Endodermal cell (in vitro differentiated cells): ENCODE measurements at places on chromosomes 13 and 19.

GRCh38 chr19:27773318-27774094, 1439.4 kb downstream of the UQCRFS1 start:
- peak; percentile 23 for DNase-seq

- no peak for DNase-seq
These were observed 17.8 kb upstream of the LATS2 start for GRCh38 chr13:21079221-21079620.

GRCh38 chr13:42834946-42835345, 53.6 kb downstream of the FAM216B start:
- DNase-seq = no peak

GRCh38 chr13:99388334-99388923, 81.2 kb upstream of the GPR183 start:
- peak; percentile 38 for DNase-seq

DNA sequence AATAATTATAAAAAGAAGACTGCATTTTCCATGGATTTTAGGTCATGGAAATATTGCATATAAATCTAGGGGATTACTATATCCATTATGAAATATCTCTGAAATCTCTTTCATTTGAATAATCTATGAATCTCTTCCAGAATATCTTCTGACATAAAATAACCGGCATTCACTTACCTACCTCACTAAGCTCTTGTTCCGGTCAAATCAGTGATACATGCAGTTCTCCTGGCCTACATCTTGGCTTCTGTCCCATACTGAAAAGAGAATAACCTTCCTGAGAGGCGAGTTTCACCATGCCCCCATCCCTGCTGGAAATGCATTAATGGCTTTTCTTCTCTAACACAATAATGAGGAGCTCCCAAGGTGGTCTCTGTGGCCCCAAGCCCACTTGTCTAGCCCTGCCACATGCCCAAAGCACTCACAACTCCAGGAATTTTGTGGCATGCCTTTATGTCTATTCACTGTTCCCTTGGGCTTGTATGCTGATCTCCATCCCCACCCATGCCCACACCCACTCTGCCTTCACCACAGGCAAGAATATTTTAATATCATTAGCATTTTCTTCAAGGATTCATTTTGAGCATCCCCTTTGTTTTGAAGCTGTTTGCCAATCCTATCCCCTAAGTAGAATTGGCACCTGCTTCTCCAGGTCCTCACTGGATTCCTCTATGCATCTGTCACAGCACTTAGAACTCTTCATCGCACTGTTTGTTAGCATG, 401.6 kb downstream of the COG6 start:
- DNase-seq = no peak

DNA sequence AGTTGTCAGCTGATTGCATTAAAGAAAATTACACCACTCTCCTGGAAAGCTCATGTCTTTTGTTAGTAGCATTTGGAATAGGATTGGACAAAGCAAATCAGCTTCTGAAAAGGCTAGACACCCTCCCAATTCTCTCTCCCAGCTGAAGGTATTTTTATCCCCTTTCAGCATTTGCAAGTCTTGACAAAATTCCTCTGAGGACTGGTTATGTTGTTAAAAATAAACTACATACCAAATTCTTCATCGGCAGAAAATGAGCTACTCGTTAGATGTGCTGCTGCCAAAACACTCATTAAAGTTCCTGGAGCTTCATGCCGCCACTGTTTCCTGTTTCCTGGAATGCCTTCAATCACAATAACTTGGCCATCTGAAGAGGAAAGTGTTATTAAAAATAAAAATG, 37.1 kb downstream of the UTP14C start:
- no peak for DNase-seq

DNA sequence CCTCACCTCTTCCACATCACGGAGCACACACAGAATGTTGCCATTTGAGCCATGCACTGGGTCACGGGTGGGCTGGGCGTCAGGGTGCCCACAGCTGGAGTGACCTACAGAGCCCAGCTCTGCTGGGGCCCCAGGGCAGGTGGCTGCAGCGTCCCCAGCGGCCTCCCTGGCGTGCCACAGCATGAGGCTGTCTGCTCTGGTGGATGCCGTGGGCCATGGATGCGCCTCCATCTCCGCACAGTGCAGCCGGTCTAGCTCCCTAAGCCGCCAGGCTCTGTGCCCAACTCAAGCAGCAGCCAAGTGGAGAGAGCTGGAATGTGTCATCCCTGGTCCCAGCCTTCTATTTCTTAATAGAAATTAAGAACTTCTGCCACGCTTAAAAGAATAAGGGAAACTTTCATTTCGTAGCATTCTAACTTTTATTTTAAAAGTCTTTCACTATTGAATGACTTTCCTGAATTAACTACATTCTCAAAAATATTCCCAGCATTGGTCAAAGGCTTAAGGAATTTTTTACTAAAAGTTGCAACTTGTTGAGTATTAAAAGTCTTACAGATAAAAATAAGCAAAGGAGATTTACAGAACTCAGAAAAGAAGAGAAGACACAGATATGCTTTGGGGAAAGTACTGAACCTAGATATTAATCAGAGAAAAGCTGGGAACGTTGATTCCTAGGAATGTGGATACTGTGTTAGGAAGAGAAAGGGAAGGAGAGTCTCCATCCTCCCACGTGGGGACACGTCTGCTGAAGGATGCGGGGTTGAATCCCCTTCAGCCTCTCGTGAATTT, 59.3 kb downstream of the ATP11A start:
- no peak for DNase-seq

GRCh38 chr13:24038841-24039330, 121.6 kb upstream of the SPATA13 start:
- no peak for DNase-seq

GRCh38 chr13:34004676-34005075, 186.7 kb downstream of the RFC3 start:
- DNase-seq = no peak

DNA sequence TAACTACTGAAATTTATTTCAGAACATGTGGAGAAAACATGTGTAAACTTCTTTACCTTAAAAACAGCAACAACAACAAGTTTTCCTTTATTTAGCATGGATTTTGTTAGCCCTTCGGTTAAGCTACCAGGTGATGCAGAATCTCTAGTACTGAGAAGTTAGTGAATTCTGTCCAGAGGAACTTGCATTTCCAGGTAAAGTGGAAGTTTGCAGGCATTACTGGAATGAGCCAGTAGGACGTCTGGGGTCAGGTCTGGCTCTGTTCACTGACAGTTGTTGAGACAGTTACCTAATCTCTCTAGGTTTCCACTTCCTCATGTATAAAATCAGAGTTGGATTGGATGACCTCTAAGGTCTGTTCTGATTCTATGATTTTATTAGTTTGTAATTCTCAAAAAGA, 244.3 kb downstream of the OLFM4 start:
- DNase-seq = no peak

GRCh38 chr13:26589754-26590153, 32.3 kb downstream of the WASF3 start:
- no peak for DNase-seq

DNA sequence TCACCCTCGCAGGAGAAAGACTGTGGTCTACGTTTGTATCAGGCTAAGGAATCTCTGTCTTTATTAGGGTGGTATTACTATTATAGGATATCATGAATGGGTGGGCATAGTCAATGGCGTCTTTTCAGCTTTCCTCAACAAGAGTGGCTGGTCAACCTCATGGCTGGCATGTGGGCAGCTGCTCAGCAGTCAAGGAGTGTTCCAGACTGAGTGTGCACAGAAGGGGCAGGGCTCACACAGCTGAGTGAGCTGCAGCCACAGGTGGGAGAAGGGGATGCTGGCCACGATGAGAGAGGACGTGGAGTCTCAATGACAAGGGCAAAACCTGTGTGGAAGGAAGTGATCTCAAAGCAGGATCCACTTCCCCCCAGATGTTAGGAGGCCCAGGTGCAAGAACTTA, 54.7 kb downstream of the SLC7A1 start:
- no peak for DNase-seq

DNA sequence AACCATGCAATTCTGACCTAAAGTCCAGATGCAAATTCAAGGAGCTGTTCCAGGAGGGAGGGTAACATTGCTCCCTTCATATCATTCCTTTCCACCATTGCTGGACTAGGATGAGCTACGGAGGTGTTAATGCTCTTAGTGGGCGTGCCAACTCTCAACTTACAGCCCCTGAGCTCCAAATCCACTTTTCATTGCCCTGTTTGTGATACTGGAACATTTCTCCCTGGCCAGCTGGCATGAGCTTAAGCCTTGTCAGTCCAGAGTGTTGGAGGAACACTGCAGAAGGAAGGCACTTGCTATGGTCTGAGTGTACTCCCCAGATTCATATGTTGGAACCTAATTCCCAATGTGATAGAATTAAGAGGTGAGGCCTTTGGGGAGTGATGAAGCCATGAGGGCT, 70.4 kb upstream of the FARP1 start:
- no peak for DNase-seq

DNA sequence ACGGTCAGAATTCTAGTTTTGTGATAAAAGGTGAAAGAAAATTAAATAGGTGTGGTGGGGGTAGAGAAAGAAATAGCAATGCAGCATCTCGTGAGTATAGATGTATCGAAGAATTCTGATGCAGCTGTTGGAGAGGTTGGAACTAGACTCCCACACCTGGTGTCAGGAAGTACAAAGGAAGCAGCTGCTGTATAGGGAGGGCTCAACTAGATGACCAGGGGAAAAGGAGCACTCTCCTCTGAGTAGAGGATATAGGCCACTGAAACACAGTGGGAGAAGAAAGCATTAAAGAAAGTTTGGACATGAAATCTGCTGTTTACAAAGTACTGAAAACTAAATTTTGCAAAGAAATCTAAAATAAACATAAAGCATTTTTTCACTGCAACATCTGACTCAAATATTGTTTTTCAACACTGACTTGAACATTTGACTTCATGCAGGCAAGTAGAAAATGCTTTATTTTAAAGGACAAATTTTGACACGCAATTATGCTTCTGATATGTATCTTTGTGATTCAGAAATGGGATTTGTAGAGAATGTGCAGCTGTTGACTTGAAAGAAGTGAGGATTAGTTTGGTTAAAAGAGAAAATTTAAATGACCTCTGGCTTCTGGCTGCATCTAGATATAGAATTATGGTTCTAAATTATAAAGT, 82.2 kb downstream of the MIPEP start:
- no peak for DNase-seq

- no peak for DNase-seq
These were observed 96.2 kb upstream of the SERP2 start for GRCh38 chr13:44277459-44277858.

- no peak for DNase-seq
These were observed 10.6 kb downstream of the ERVV-2 start for GRCh38 chr19:53055117-53055516.

GRCh38 chr19:3083964-3084363, 10.2 kb upstream of the GNA11 start:
- no peak for DNase-seq

DNA sequence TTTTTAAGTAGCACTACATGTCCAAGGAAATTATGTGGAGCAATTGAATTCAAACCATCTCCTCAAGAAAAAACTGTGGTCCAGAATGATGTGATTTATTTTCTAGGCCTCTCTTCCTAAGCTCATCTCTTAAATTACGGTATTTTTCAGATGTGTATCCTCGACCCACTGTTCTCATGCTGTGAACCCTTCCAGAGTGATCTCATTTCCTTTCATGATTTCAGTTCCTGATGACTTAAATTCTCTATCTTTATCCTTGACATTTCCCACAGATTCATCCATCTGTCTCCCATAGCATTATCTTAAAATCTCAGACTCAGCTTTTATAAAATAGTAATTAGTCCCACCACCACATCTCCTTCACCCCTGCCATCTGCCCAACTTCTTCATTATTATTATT, 117.6 kb upstream of the SPRY2 start:
- DNase-seq = no peak

DNA sequence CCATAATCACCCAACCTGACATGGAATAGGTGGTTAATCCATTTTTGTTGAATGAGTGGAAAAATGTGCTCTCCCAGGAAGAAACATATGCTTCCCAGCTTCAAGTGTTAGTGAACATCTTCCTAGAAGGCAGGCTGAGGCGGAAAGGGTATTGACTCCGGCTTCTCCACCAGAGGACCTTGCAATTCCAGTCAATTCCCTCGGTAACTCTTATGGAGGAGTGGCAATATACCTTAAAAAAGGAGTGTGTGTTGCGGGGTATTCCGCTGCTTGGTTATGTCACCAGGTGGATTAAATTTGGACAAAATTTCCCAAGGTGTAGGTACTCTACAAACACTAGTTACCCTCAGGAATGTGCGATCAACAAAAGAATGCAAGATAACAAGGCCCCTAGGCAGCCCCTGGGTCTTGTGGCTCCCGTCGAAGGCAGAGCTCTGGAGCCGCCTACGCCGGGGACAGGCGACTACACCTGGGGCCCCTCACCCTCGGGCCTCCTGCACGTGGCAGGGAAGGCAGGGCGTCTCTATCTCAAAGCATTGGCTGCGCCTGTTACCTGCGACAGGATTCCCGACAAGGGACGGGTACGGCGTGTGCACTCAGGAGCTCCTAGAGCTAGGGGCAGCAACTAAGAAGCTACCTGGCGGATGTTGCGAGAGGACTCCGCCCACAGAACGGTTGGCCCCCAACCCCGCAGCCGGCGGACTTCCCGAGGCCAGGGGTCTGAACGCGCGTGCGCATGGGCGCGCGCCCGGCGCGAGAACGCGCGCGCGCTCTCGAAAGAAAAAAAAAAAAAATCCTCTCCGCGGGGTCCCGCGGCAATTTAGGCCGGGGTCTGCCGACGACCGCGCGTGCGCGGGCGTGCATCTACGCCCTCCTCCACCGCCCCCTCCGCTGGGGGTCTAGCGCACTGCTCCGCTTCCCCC, at the start of gene WDR87:
TSS of gene WDR87 (minus strand) at position 649 of the 923 bp plus-strand sequence. CDS start 8,355 bp downstream, outside the sequence.
- DNase-seq = peak; percentile 95

DNA sequence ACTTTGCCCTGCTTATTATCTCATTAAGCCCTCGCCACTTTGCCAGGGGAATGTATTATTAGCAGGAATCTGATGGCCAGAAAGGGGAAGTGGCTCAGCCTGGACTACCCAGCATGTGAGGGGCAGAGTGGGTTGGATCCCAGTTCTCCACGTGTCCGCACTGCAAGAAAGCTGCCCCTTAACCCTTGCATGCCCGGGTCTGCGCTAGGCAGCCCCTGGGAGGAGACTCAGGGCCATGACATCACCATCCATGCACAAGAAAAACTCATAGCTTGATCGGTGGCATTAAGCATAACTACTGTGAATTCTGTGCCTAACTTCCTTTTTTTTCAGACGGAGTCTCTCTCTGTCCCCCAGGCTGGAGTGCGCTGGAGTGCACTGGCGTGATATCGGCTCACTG, 8.9 kb downstream of the CACNG8 start:
- peak; percentile 64 for DNase-seq

DNA sequence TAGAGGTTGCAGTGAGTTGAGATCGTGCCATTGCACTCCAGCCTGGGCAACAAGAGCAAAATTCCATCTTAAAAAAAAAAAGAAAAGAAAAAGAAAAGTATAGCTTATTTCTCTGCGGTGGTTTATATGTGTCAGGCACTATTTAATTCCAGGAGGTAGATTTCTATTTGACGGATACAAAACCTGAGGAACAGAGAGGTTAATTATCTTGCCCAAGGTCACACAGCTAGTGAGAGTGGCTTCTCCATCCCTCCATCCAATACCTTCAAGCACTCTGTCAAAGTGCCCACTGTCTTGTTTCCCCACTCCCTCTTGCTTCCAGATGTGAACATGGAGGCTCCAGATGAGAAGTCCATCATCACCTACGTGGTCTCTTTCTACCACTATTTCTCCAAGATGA, 34.8 kb downstream of the SPTBN4 start:
- no peak for DNase-seq
